GM12865 (cell line): ENCODE measurements at places on chromosomes 6 and 20.

GRCh38 chr6:28480253-28480932 lies 35.2 kb downstream of the GPX6 start:
- no peak for DNase-seq

- DNase-seq: no peak
These were observed 8.5 kb upstream of the MCM3 start for GRCh38 chr6:52293067-52293466.

GRCh38 chr20:36628076-36628475 lies 17.9 kb downstream of the SLA2 start:
- no peak for DNase-seq

DNA sequence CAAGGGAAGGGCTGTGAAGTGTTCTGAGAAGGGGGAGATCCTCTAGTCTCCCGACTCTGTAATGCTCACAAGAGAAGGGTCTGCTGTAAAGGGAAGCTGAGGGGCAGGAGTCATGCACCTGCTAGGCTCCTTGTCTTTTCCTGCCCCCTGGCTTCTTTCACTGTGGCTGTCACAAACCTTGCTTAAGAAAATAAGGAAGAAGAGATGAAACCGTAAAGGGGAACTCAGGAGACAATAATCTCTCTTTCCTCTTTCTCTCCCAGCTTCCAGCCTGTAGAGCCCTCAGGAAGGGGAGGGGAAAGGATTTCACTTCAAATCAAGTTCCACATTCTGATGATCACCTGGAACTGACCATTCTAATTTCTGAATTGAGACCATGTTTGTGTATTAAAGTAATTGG lies 26.3 kb downstream of the SLC13A3 start:
- no peak for DNase-seq

GRCh38 chr6:148495029-148495428 lies 152.4 kb downstream of the SASH1 start:
- peak; percentile 18 for DNase-seq

- DNase-seq: no peak
These were observed 12.1 kb downstream of the TMX4 start for GRCh38 chr20:8007490-8007889.

GRCh38 chr6:1586256-1586655 lies 23.5 kb upstream of the FOXC1 start:
- no peak for DNase-seq

- no peak for DNase-seq
These were observed 1.0 kb downstream of the PCIF1 start for GRCh38 chr20:45935416-45936046.

DNA sequence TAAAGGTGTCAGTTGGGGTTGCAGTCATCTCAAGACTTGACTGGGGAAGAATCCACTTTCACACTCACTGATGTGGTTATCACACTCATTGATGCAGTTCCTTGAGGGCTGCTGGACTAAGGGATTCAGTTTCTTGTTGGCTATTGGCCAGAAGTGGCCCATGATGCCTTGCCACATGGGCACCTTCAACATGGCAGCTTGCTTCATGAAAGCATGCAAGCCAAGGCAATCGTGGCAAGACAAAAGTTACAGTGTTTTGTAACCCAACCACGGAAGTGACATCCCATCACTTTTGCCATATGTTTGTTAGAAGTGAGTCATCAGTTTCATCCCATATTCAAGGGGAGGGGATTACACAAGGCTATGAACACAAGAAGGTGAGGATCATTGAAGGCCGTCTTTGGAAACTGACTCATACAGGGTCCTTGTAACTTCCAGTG lies 3.8 kb upstream of the RANBP9 start:
- peak; percentile 81 for DNase-seq

- DNase-seq: no peak
These were observed 40.9 kb upstream of the FLRT3 start for GRCh38 chr20:14378326-14378725.

GRCh38 chr20:63645218-63645617 lies 8.0 kb downstream of the STMN3 start:
- DNase-seq: no peak

- DNase-seq: peak; percentile 31
These were observed 701.8 kb upstream of the ADGRB3 start for GRCh38 chr6:67933278-67933677.

GRCh38 chr6:91352878-91353277 lies 766.0 kb upstream of the MAP3K7 start:
- DNase-seq: no peak

DNA sequence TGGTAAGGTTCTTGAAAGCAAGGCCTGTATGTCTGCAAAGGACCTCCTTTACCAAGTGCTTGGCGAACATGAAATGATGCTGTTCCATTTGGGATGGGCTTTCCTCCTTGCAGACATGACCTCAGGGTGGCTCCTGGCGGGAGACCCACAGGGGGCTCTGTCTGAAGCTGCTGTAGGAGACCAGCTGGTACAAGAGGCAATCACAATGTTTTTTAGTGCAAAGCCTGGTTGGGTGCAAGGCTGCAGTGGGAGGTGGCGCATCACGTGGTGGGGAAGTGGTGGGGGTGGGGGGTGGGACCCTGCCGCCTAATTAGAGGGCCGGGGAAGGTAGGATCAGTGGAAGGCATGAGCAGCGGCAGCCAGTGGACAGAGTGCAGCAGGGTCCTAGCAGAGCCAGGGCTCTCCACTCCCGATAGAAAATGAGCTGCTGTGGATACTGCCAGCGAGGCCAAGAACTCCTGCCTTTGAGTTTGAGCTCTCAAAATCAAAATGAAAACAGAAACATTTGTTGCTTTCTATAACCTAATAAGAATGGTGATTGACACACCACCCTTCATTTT lies 9.1 kb upstream of the ARMC2 start:
- no peak for DNase-seq

- peak; percentile 23 for DNase-seq
These were observed 120.8 kb downstream of the BACH2 start for GRCh38 chr6:90175627-90176538.

GRCh38 chr6:41664271-41664670 lies 26.0 kb downstream of the MDFI start:
- DNase-seq: no peak

GRCh38 chr6:129402244-129402643 lies 307.7 kb downstream of the ARHGAP18 start:
- DNase-seq: no peak

DNA sequence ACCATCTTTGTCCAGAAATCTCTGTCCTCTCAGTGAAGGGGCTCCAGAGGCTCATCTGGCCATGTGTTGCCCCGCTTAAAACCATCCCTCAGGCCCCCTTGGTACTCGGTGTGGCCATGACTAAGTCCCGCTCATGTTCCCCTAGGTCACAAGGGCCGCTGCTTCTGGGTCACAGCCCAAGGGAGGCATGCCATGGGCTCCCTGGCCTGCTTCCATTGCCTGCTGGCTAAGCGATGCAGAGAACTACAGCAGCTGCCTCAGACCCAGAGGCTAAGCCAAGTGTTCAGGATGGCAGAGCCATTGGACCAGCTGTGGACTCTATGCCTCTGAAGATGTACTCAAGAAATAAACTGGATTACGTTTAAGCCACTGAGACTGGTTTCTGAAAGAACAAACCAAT lies 95.5 kb downstream of the ZFP64 start:
- DNase-seq: no peak

DNA sequence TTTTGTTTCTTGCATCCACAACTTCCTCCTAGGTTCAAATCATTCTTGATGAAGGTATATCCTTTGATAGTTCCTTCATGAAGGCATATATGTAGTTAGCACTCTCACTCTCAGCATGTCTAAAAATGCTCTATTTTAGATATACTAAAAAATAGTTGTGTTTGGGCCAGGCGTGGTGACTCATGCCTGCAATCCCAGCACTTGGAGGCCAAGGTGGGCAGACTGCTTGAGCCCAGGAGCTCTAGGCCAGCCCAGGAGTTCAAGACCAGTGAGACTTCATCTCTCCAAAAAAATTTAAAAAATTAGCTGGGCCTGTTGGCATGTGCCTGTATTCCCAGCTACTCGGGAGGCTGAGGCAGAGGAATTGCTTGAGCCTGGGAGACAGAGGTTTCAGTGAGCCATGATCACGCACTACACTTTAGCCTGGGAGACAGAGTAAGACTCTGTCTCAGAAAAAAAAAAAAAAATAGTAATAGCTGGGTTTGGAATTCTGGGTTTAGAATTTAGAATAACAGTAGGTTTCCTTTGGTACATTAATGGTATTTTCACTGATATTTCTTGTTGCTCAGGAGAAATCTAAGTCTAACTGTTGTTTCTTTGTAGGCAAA lies 7.0 kb downstream of the SERAC1 start:
- DNase-seq: no peak

DNA sequence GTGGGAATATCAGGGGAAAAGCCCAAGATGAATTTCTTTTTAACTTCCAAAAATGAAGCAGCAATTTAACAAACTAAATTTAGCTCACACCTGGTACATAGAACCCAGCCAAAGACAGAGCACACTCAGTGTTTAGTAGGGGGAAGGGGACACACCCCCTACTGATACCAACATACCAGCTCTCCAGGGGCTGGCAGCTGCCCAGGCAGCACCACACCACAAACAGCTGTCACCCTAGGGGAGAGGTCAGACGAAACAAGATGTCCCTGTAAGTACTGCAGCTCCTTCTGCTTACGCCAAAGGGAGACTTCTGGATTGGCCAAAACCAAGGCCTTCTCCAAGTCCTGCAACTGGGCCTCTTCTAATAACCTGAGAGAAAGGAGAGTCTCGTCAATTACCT lies 26.0 kb downstream of the MDN1 start:
- no peak for DNase-seq

- DNase-seq: no peak
These were observed 5.0 kb downstream of the FGD2 start for GRCh38 chr6:37010402-37010892.

- DNase-seq: no peak
These were observed 96.2 kb downstream of the GRM4 start for GRCh38 chr6:34049395-34050342.

DNA sequence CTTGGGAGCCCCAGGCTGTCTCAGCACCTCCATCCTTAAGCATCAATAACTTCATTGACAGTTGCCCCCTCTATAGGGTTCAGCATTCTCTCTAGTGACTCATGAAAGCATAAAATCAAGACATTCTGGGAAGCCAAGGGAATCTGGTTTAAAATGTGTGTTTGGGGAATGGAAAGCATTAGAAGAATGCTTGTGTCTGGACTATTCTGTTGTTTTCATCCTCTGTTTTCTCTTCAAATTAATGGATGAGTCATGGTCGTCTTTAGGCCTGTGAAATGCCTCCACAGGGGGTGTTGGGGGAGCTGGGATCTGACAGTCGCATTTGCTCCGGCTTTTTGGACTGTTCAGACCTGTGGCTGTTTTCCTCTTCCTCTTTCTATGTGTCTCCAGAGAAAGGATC lies 279.7 kb downstream of the CDC5L start:
- DNase-seq: no peak

DNA sequence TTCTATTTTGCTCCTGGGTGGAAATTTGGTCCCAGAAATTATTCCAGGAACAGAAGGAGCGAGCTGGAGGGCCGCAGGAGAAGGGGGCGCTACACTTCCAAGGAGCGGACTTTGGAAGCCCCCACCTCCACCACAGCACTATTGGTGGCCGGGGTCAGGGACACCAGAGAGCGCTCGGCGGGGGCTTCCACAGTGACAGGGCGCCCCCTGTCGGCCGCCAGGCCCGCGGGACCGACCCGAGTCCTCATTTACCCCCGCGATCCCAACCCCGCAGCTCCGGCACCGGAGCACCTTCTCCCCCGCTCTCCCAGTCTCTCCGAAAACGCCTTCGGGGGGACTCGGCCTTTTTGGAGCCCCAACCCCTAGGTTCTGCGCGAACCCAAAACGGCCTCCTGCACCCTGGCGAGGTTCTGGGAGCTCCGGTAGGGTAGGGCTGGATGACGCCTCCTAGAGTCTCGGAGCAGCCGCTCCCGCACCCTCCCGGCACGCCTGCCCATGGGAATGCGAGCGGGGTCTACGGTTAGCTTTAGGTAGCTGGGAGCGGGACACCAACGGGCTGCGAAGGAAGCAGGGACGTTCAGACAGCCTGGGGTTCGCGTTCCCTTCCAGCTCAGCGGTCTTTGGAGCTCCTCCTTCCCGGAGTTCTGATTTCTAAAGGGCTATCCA lies 2.4 kb upstream of the FOXA2 start:
- peak; percentile 29 for DNase-seq

- DNase-seq: peak; percentile 83
These were observed 1.2 kb downstream of the TREML2 start for GRCh38 chr6:41199552-41200246.

DNA sequence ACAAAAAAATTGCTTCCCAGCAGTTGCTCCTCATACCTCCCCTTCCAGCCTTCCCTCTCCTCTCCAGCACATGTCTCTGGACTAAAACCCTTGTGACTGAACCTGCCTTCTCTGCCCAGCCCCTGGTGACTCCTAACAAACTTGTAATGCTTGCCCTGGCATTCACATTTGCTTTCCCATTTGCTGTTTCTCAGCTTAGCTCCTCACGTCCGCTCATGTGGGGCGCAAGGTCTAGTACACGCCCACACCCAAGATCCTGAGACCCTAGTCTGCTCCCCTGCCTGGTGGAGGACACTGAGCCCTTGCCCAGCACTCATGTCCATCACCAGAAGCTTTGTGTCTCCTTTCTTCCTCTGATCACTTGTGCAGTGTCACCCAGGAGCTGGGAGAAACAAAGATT lies 18.3 kb upstream of the RBPJL start:
- no peak for DNase-seq

GRCh38 chr6:45388328-45388727 lies 10.6 kb upstream of the SUPT3H start:
- no peak for DNase-seq

DNA sequence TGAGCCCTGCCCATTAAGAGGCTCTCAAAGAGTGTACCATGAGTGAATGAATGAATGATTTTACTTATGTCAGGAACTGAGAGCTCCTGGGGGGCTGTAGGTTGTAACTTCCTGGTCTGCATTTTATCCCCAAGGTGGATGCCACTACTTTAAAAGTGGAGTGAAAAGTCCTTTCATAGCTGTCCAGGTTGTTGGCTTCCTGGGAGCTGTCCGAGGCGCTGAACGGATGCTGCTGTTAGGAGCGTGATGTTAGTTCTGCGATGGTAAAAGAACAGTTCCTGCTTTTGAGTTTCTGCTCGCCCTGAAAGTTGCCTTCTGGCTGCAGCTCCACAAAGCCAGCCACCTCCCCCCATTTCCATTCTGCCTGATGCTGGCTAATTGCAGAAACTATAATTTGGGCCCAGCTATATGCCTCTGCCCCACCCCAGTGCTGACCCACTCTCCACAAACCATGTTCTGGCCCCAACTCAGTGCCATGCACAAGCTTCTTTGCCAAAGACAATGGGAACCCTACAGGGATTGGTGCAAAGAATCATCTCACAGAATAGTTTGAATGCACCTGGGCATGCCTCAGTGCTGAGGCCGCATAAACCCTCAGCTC lies 330.9 kb upstream of the CDH4 start:
- no peak for DNase-seq

DNA sequence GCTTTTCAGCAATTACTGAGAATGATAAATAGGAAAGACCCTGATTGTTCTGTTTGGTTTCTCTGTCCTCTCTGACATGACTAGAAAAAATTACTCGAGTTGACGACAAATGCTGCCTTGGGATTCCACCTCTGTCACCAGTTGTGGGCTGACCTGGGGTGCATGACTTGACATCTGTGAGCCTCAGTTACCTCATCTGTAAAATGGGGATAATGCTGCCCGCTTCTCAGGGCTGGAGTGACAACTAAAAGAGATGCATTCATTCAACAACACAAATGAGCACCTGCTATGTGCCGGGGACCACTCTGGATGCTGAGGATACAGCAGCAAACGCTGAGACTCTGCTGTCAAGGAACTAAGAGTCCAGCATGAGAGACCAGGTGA lies 94.8 kb downstream of the NFATC2 start:
- no peak for DNase-seq

- no peak for DNase-seq
These were observed 166.1 kb downstream of the THBS2 start for GRCh38 chr6:169087443-169088041.
